ENCODE measurements at places on chromosomes 12 and 14.

DNA sequence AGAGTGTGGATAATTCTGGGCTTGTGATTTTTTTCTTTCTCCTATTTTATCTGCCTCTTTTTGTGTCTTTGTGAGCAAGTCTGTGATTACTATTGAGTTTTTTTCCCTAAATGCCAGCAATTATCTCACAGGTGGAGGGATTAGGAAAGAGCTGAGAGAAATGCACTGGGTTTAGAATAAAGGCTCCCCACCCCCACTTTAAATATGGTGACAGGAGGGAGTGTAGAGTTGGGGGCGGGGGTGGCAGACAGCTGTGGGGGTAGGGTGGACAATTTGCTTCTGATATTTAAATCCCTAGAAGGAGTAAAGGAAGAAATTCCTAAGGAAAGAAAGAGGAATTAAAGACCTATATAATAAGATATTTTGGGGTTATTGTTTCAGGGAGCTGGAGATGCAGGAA is 145.9 kb downstream of the NRXN3 start:
- DNase-seq: no peak

DNA sequence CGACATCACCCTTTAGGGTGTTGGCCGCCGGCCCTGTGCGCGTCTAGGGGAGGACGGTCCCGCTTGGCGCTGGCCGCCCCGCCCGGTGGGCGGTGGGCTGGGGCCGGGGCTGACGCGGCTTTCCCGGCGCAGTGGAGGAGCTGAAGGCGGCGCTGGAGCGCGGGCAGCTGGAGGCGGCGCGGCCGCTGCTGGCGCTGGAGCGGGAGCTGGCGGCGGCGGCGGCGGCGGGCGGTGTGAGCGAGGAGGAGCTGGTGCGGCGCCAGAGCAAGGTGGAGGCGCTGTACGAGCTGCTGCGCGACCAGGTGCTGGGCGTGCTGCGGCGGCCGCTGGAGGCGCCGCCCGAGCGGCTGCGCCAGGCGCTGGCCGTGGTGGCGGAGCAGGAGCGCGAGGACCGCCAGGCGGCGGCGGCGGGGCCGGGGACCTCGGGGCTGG is 3.6 kb downstream of the TNFAIP2 start:
- DNase-seq: no peak

GRCh38 chr12:71503579-71504391 is 64.2 kb downstream of the LGR5 start:
- no peak for DNase-seq

GRCh38 chr14:104994978-104995377 is 9.4 kb downstream of the CLBA1 start:
- no peak for DNase-seq

- DNase-seq: no peak
These were observed 112.0 kb downstream of the SLC15A5 start for GRCh38 chr12:16165506-16165905.

DNA sequence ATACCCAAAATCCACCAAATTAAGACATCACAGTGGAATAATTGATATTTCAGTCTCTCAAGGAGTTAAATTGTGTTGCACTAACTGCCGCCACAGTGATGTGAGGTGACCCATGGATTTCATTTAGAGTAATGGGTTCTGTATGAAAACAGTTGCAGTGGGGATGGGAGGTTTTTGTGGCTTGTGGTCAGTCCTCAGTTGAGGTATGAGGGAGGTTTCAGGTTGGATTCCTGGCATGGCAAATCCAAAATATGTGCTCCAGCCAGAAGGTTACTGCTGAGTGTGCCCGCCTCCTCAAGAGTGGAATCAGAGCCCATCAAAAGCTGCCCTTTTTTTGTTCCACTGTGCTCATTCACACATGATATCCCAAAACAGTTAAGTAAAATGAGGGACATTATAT is 487.1 kb downstream of the EGLN3 start:
- no peak for DNase-seq
